HCT116 (cell line): ENCODE measurements at places on chromosomes 1 and 21. TPM values are rescaled to one million over a fixed set of nuclear protein-coding genes. Genes with fewer than 3 reads are reported as not detected.

DNA sequence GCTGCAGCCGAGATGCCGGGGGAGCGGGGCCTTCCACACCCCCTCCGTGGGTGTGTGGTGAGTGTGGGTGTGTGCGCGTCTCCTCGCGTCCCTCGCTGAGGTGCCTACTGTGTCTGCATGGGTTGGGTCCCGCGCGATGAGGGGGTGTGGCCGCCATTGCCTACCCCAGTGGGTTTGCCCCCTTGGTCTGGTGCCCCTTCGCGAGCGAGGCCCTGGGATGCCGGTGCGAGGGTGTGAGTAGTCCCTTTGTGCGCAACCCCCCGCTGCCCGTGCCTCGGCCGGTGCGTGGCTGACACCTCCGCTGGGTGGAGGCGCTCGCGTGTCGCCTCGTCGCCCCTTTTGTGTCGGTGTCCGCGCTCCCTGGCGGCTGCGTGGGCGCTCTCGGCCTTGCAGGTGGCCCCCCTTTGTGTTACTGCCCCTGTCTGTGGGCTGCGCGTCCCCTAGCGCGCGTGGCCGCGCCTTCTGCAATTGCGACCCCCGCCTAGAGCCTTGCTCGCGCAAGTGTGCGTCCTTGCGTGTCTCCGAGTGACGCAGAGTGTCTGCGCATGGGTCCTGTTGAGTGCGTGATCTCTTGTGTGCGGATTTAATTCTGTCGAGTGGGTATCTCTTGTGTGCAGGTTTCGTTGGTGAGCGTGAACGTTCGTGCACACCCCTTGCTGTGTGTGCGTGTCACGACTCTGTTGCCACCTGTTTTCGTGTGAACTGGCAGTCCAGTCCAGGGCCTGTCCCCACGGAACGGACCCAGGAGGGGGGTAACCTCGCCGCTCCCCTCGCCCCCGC, 553 bp downstream of the TTC3 start:
- DNase-seq, result no peak

DNA sequence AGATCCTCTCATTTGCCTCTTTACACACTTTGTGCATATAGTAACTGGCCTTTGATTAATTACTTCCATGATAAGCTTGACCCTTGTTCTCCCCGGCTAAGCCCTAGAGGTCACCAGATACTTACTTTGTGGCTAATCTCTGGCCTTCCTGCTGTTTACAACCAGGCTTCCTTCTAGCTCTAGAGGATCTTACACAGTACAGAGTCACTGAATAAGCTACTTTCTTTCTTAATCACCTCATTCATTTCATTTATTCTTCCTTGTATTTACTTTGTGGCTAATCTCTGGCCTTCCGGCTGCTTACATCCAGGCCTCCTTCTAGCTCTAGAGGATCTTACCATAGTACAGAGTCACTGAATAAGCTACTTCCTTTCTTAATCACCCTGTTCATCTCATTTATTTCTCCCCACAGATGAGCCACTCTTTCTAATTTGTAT, 144.3 kb upstream of the C1orf21 start:
- DNase-seq, result no peak

The PRKAA2 gene
- 1.6 TPM for total RNA-seq

DNA sequence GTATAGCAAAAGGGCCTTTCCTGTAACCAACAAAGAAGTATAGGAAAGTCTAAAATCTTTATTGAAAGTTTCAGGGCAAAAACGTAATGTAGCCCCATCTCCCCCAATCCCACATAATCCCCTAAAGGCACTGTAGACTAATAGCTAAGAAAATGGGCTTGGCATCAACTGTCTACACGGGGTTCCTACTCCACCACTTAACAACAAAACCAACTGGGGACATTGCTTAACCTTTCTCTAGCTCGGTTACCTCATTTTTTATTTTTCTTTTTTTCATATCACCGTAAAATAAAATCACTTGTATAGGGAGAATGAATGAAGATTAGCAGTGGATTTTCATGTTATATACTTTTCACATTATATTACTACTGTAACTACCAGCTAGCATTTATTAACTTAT, 12.3 kb downstream of the MACF1 start:
- no peak for DNase-seq

DNA sequence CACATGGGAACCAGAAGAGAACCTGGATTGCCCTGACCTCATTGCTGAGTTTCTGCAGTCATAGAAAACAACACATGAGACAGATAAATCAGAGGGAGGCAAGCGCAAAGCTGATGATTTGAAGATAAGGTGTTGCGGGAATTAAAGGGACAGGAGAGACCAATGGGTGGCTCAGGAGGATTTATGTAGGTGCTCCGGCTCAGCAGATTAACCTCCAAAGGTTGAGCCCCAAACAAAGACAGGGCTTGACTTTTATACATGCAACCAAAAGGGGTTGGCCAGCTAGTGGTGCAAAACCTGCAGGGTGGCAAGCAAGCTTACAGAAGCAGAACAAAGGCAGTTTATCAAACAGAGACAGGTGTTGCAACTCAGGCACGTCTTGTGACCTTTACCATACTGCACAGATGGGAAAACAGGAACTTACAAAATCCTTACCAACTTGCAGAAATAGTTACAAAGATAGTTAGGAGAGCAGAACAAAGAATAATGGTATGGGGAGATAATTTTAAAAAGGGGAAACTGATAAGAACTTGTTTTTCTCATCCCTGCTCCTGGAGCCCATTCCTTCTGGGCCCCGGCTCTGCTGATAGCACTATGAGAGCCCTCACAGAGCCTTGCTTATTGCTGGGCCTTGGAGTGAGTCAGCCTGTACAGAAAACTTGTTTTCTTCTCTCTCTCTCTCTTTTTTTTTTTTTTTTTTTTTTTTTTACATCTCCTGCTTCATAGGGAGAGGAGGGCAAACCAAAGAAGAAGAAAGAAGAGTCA, 93.6 kb downstream of the SNRPE start:
- peak; percentile 8 for DNase-seq

The DTL gene
- 41.0 TPM for total RNA-seq

GRCh38 chr1:195520757-195521156, 1087.5 kb downstream of the KCNT2 start:
- DNase-seq, result no peak

The DCST2 gene
- 2.0 TPM for total RNA-seq

The CDKN2C gene
- total RNA-seq, result 9.4 TPM

DNA sequence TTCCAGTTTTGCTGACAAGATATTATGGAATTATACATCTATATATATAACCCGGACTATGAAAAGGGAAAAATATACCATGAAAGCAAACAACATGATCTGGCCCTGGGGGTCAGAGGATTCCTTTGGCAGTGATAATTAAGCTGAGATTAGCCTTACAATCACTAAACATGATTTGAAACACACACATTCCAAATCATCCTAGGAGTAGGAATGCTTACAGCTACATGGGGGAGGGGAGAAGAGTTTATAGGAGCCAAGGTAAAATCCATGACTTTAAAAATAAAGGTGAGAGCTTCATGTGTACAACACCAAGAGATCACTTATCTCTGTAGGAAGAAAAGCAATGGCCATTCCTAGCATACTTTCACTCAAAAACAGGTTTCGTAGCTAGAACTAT, 57.6 kb downstream of the AKT3 start:
- no peak for DNase-seq

The MORC3 gene
- 19.8 TPM for total RNA-seq

DNA sequence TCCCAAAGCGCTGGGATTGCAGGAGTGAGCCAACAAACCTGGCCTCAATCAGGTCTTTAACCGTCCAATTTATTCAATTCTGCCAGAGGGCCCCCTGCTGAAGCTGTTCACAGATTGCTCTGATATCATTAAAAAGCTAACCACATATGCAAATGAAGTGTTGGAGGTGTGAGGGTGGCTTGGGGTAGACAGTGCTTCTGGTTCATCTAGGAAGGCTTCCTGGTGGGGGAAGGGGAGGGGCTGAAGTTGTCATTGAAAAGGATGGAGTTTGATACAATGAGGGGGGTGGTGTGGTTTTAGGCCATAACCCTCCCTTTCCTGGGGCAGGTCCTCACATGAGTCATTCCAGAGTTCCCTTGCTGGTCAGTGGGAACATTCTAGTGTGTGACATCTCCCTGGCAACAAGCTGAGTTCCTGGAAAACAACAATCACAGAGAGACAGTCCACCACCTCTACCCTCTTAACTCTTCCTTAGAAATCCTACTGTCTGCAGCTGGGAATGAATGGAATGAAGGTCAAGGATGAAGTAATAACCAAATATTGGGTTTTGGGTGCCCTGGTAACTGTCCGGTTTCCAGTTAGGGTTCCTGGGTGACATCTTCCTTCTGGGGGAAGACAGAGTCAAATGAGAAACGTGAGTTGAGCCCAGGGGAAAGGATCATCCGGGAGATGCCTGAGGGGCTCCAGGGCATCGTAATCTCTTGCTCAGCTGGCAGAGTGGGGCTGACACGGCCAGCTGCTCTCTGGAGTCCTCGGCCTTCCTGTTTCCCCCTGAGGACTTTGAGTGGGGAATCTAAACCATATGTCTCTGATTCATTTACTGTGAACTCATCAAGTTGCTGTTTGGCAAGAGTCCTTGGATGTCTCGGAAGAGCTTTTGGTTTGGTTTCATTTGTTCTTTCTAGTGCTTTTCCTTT, 32.2 kb downstream of the BATF3 start:
- DNase-seq, result peak; percentile 10

The HCN3 gene
- total RNA-seq, result 8.5 TPM

DNA sequence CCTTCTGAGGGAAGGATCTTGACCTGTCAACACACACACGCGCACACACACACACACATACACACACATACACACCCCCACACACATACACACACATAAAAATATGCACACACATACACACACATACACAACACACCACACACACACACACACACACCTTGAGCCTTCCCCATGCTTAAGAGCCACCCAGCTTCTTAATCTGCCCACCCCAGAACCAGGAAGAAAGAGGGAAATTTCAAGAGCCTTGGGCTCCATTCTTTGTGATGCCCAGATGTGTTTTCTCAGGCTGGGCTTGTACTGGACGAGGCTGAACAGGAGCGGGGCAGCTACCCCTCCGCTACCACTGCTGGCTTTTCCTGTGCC, 643.5 kb downstream of the KIF26B start:
- DNase-seq, result no peak

DNA sequence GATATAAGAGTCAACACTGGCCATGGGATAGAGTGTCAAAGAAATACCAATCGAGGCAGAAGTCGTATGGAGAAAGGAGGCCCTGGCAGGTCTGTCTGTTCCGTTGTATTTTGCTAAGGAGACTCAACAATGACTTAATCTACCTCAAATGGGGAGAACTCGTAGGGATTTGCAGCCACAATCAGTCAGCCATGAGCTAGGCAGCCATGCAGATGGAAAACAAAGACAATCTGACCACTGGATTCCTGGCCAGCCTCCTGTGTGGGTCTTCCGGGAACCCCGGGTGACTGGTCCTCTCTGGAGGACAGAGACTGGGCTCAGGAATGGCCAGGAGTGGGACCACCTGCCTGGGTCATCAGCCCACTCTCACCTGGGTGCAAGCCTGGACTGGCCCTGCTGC, 167.8 kb downstream of the ETS2 start:
- DNase-seq, result no peak

DNA sequence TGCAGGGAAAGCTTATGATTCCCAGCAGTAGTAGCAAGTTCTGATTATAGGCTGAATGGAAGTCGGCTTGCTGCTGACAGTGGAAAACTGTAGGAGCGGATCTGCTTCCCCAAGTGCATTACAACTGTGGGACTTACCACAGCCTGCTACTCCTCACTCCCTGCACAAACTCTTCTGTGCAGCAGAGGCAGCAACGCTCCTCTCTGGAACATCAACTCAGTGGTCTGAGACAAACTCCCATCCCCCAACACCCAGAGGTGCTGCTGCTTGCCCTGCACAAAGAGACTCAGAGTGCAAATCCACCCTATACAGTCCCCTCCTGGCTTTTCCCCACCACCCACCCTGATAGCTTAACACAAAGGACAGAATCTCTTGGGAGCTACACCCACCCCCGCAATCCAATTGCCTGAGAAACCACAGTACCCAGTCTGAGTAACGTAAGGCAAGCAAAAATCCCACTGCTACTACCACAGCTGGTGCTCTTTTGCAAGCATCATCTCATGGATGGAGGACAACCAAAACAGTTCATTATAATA, 1455.2 kb downstream of the AMY1C start:
- no peak for DNase-seq

The ZNF593OS gene
- not detected for total RNA-seq

DNA sequence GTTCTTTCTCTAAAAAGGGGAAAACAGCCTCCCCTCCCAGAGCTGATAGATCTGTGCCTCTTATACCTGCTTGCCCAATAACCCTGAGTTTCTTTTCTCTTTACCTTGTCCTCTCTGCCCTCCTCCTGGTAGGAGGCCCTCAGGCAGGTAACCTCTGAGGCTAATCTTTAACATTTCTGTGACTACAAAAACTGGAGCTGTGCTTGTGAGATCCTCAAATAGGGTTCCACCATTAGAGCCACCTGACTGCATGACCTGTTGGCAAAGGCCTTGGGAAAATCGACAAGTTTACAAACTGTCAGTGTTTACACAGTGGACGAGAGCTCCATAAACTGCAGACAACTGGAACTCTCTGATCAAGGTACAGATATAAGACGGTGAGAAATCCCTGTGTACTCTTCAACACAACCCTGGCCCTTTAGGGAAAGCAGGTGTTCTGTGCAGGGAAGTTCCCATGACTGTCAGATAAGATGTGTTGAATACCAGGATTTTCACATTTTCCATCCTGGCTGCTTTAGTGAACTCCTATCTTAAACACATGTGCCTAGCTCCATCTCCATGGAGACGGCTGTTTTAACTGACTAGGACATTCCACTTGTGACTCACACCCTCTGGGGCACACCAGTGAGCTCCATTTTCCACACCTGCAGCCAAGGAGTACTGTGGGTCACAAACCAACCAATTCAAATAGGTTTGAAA, 38.3 kb downstream of the ECE1 start:
- peak; percentile 62 for DNase-seq

The GBP7 gene
- total RNA-seq, result not detected

GRCh38 chr1:211492511-211493132, 660 bp upstream of the RD3 start:
- no peak for DNase-seq

DNA sequence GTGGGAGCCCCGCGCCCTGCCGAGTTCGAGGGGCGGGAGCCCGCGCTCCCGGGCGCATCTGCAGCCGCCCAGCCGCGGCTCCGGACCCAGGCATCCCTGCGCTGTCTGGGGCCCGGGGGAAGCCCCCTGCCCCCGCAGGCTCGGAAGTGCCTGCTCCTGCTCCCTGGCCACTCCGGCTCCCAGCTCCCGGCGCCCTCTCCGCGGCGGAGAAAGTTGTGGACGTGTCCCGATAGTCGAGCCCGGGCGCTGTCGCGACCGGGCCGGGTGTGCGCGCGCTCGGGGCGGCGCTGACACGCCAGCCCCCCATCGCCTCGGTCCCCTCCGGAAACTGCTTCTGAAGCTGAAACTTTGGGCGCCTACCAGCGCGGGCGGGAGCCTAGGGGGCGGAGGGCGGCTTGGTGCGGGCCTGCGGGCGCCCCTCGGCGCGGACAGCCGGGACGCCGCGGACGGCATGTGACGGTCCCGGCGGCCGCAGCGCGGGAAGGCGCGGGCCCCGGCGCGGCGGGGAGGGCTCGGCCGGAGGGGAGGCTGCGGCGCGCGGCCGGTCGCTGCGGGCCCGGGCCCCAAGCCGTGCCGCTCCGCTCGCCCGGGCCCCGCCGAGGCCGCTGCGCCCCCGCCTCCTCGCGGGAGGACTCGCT, 515 bp downstream of the MAN1C1 start:
- DNase-seq, result no peak
